ENCODE measurements at places on chromosomes 3 and 15.

DNA sequence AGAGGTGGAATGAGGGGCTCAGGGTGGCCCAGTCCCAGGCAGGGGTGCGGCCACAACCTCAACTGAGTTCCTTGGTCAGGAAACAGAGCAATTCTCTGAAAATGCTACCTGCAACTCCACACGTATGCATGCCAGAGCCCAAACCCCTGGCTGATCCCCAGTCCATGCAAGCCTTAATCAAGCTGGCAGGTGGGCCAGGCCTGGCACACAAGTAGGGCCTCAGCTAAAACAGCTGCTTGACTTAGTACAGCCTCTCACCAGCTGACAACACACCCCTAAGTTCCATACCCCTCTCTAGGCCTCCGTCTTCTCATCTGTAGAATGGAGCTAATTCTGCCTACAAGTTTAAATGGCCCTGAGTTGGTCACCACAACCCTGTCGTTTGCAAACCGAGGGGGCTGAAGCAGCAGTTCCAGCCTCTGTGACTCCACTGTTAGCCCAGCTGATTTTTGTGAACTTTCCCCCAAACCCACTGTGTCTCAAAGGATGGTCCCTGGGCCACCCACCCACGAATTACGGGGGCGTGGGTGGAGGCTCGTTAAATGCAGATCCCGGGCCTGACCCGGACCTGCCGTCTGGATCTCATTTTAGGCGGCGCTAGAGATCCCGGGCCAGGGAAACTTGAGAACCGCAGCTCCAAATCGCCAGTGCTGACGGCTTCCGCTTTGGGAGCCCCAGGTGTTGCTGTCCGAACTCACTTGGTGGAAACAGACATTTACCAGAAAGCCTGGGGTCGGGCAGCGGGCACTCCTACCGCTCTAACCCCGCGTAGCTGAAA, 927 bp downstream of the CHDH start:
- DNase-seq = no peak

DNA sequence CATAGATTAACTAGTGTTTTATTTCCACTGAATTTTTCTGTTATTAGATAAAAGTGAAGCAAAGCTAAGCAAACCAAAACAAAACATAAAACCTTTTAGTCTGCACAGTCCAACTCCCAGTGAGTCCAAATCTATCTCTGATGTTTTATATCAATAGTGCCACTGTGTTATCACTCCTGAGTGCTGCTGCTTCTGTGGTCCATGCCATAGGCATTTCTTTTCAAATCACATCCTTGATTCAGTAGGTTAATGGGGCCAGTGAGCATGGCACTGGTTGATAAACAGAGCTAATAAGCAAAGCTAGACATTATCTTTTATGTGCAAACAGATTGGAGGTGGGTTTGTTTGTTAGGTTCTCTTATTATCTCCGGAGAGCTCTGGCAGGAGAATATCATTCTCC, 30.0 kb downstream of the RBMS3 start:
- DNase-seq = no peak

DNA sequence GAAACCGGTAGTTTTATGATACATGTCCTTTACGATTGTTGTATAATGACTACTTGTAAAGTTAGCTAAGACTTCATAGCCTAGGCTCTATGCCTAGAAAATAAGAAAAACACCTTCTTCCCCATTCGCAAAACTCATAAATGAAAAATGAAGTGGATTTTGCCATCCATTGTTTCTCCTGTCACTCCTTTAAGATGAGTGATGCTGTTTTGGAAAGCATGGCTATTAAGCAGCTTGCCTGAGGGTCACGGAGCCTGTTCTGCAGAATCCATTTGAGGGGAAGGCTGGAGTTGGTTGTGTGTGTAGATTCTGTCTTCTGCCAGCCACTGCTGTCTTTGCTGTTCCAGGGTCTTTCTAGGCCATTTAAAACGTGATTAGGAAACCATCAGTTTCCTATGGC, 31.5 kb downstream of the ROBO2 start:
- DNase-seq = no peak

GRCh38 chr15:92411256-92411655, 17.6 kb downstream of the ST8SIA2 start:
- DNase-seq = no peak

All from CD4-positive, alpha-beta memory T cell (primary cell).